NCI-H187 (cell line): ENCODE measurements at places on chromosomes 1 and 21.

GRCh38 chr21:43681650-43682049, 22.3 kb downstream of the RRP1B start:
- no peak for DNase-seq

- no peak for DNase-seq
Measured at GRCh38 chr1:206551986-206552326, 44.6 kb downstream of the RASSF5 start.

DNA sequence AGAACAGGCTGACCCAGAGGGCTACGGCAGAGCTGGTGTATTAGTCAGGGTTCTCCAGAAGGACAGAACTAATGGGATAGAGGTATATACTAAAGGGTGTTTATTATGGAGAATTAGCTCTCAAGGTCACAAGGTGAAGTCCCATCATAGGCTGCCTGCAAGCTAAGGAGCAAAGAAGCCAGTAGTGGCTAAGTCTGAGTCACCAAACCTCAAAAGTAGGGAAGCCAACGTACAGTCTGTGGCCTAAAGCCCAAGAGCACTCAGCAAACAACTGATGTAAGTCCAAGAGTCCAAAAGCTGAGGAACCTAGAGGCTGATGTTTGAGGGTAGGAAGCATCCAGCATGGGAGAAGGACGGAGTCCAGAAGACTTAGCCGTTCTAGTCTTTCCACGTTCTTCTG, 179.2 kb downstream of the BACH1 start:
- DNase-seq: no peak

GRCh38 chr1:209249280-209249670, 334.2 kb upstream of the CAMK1G start:
- DNase-seq: no peak

GRCh38 chr1:205480349-205480985, 24.0 kb upstream of the CDK18 start:
- no peak for DNase-seq

GRCh38 chr1:2503554-2504224, 22.7 kb downstream of the PANK4 start:
- no peak for DNase-seq

GRCh38 chr1:40915581-40915980, 53.4 kb upstream of the CITED4 start:
- no peak for DNase-seq

DNA sequence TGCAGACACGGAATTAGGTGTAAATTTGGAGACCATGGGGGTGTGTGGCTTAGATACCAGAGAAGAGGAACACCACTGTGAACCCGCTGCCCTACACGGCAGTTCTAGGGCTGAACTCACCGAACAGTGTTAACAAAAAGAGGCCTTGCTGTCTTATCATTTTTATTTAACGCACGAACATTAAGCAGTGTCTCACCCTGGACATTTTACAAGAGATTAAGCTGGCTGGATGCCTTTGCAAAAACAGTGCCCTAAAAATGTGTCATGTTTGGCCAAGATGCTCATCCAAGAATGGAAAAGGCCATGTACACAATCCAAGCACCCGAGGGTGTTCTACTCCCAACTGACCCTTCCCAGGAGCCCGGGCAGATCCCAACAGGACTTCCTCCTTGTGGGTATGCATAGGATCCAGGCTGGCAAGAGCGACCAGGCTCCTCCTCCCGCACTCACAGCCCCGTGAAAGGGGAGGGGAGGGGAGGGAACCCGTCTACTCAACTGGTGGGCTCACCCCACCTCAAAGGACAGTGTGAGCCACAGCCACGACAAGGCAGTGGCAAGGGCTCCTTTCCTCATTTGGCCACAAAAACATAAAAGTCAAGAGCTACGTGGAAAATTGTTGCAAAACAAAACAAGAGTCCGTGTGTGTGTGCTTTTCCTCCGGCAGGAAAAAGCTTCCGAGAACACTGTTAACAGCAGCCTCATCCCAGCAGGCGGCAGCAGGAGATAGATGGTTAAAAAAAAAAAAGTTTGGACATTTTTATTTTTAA, 20.3 kb downstream of the C2CD2 start:
- DNase-seq: no peak

DNA sequence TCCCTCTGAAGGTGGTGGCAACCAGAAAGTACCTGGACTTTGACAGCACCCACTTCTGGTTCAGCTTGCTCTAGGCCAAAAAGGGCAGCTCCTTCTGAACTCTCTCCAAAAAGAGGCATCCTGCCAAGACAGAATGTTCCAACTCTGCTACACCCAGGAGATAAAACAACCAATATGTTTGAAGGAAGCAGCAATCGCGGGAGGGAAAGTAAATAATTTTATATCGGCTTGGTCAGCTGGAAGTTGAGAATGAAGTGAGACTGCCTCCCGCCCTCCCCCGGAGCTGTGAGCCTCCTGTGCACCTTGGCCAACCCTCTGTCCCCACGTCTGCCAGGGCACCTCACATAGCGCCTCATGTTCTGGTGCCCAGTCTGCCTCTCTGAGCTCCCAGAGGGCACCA, 130.3 kb upstream of the ATP1A1 start:
- no peak for DNase-seq

DNA sequence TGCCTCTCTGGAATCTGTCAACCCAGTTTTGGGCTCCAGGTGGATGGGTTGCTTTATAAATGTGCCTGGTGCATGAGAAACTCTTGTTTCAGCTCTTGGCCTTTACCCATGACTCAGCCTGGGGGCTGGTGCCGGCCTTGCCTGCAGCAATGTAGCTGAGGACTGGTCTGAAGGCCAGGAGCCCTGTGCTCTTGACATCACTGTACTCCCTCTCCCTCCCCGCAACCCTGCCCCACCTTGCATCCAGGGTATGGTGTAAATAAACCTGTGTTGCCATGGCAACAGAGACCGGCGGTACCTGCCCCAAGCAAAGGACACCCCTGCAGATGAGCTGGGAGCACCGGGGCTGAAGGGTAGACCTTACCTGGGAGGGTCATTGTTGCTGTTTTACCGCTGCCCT, 13.3 kb downstream of the FAM151A start:
- no peak for DNase-seq

DNA sequence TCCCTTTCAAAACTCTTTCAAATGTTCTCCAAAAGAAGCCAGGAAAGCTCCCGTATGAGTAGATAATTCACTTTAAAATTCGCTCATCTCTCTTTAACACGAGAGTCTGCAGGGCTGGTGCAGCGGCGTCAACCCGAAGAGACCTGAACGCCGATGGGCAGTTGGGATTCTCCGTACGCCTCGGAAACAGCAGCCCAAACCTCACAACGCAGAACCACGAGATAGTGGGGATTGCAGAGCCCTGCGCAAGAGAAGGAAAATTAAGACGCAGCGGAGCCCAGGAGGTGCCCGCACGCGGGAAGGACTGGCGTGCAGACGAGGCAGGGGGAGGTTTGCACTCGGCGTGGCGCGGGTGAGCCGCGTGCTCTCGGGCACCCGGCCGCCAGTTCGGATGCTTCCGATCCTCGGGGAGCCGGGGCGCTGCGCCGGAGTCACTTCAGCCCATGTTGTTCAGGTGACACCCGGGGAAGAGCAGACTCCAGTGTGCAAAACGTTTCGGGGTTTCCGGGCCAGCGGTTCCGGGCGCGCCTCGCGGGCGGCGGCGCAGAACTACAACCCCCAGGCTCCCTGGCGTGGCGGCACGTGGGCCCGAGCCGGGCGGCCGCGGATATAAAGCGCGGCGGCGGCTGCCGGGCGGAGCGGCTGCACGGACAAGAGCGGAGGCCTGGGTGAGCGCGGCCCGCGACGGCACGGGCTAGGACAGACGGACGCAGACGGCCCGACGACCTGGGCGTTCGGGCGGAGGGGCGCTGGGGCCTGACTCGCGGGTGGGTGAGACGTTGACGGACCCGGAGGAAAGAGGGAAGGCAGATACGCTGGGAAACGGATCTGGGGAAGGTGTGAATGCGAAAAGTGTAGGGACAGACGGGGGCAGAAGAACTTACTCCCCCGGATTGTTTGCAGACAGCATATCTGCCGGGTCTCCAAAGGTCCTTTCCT, at the start of gene NPL:
Gene NPL, plus strand, starts transcription at position 636 of the 939 bp plus-strand sequence. CDS start 4,599 bp downstream, outside the sequence.
- peak; percentile 87 for DNase-seq

DNA sequence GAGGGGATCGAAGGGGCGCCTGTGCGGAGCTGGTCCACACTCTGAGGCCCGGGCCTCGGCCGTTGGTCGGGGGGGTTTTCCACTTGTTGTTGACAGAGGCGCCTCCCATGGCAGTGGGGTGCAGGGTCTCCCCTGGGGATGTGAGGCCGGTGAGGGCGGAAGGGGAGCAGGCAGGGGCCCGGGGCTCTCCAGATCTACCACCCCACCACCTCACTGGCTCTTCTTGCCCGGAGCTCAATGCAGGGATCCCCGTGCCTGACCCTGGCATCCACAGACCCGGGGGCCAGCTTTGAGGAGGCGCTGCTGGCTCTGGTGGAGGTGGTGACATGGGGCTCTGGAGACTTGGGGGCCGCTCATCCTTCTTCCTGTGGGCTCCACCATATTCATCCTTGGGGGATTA, 7.1 kb upstream of the PEX10 start:
- no peak for DNase-seq

DNA sequence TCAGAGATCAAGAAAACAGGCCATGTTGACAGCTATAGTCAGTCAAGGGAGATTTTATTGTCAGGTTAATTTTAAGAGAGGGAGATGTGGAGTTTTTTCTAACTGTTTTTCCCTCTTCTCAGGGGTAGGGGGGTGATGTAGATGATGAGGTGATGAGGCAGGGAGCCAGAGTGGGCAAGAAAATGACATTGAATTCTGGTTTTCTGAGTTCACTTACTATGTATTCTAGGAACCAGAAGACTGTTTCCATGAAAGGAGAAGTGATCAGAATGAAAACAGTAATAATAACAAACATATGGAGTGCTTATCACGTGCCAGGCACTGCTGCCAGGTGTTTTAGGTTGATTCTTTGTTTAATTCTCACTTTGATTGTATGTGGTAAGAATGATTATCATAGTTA, 40.2 kb downstream of the CASQ2 start:
- DNase-seq: no peak

- no peak for DNase-seq
Measured at GRCh38 chr1:47507881-47508701, 70.2 kb downstream of the FOXD2 start.
